C1 segment of cervical spinal cord (tissue), 14 donors: ENCODE measurements at places on chromosomes 1 and 21.

DNA sequence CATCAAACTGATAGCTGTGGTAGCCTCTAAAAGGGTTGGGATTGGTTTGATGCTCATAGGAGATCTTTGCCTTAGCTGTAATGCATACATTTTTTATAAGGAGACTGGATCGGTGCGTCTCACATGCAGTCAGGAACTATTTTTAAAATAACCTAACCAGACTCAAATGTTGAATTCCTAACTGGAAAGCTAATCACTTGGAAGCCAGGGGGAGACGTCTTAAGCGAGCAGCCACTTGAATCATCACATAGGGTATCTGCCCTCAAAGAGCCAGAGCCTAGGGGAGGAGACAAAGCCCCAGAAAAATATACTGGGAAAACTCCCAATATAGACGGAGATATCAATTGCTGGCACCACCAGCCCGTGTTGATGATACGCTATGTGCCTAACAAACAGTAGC lies 61.7 kb upstream of the PUM1 start:
- no peak for DNase-seq

DNA sequence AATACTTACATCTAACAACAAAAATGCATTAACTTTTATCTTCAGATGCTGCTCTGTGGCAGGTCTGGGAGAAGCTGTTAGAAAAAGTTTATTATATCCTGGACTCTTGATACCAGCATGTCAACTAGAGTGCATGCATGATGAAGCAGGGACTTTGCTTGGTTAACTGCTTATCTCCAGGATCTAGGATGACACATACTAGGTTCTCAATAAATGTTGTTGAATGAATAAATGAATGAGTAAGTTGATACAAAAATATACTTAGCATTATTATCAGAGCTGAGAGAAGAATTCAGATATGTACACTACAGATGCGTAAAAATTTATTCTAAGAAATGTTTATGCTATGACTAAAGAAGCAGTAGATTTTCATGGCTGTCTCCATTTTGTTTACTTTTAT lies 304.3 kb downstream of the LTN1 start:
- no peak for DNase-seq

DNA sequence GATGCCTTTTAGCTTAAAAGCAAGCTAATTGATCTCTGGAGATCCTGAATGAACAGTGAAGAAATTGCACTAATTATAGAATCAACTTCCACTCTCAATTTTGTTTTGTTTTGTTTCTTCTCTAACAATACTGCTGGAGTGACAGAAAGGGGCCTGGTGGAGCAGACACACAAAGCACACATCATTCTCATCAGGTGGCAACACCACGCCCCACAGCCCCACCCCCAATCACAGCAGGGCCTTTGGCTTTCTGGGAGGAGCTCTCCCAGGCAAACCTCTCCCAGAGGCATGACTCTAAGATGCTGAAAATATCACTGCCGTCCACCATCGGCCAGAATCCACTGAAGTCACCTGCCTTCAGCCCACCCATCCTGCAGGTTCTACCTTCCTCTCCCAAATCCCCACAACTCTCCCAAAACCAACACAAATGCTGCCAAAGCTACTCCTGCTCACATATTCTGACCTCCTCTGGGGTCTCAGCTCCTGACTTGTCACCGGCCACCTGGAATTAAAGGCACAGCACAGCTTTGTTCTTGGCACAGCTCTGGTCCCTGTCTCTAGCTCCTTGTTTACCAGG lies 120.7 kb downstream of the GRIK3 start:
- no peak for DNase-seq

DNA sequence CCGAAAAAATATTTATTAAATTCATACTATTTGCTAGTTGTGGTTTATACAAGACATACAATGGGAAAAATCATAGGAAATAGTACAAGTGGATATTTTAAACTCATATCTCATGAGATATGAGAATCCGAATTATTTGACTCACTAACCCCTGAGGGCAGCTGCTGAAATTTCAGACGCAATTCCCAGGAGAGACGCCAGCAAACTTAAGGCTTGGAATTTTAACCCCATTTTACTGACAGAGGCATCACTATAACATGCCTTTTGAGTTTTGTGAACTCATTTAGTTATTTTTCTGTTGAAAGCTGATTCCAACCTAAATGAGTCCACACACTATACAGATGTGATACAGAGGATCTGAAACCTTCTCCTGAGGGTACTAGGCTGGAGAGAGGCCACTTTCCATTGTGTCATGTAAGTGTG lies 5.9 kb upstream of the MROH9 start:
- no peak for DNase-seq

- no peak for DNase-seq
Measured at GRCh38 chr1:80202118-80202517, 1195.6 kb upstream of the ADGRL4 start.

DNA sequence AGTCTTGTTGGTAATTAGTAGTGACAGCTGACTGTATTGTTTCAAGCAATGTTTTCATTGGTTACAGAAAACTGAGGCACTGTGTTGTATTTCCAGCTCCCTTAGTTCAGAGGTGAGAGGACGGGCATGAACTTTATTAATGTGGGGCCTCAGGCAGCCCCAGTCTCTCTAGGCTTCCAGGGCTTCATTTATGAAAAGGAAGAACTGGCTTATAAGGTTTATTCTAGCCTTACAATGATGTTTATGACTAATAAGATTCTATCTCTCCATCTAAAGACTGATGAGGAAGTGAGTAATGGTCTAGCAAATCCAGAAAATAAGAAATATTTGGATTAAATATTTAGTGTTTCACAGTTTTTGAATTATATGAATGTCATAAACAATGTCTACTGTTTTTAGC lies 41.5 kb downstream of the CBS start:
- DNase-seq: no peak
